Activated CD4-positive, alpha-beta T cell treated with anti-CD3 and anti-CD28 coated beads, Interleukin-2, amount 50 U/mL, for 24 hours (primary cell): ENCODE measurements at places on chromosomes 7 and 10.

DNA sequence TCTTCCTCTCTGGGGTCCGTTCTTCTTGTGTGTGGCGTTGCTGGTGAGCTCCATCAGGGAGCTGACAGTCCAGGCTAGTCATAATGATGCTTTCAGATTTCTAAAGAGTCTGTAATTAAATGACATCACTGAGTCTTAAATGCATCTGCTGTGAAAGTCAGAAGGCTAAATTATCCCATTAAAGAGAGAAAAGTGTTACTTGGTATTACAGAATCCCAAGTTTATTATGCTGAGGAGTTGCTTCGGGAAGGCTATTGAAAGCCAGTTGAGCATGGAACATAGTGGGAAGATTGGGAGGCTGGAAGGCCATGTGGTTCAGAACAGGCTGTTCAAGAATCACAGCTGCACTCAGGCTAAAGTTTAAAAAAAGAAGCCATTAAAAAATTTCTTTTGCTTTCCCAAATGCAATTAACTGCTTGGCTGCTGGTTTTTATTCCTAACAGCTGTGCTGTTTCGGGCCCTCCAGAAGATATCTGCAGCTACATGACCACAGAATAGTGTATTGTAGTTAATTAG, 342.6 kb upstream of the LRGUK start:
- no peak for DNase-seq

DNA sequence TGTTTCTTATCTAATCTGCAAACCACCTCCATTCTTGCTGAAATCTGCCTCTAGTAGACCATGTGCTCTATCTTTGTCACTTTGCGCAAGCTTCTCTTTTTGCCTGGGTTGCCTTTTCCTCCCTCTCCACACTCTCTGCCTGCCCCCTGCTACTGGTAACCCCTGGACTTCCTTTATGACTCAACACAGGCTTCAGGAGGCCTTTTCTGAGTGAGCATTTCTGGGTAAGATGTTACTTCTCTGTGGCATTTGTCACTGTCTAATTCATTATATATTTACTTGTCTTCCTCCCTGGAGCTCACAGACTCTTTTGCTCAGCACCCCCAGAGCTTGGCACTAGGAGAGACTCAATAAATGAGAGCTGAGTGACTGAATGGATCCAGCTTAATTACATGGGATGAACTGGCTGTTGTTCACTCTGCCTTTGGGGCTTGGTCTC, 8.4 kb downstream of the GOLGA7B start:
- DNase-seq: no peak

- peak; percentile 57 for DNase-seq
Measured at GRCh38 chr10:69629897-69630650, at the start of gene FAM241B. FAM241B (plus strand) TSS chr10:69630247; CDS start chr10:69631744, 1,497 bp downstream.

DNA sequence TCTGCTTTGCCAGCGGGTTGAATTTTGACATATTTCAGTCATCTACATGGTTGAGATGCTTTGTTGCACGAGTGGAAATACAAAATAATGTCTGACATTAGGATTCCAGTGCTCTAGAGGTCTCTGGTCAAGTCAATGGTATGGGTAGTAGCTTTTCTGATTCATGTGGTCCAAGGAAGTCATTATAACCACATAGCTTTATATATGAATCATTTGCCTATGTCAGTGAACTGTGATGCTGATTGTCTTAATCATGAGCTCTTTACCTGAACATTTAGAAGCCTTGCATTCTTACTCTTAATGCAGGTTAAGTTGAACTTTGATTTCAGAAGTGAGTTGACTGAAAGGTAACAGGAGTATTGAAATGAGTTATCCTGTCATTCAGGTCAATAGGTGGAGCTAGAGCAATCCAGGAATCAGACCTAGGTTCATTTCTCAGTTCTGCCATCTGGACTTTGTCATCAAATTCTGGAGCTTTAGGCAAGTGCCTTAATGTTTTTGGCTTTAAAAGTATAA, 3.3 kb downstream of the MAPK8 start:
- DNase-seq: no peak

- no peak for DNase-seq
Measured at GRCh38 chr10:412109-412508, 276.9 kb downstream of the ZMYND11 start.

DNA sequence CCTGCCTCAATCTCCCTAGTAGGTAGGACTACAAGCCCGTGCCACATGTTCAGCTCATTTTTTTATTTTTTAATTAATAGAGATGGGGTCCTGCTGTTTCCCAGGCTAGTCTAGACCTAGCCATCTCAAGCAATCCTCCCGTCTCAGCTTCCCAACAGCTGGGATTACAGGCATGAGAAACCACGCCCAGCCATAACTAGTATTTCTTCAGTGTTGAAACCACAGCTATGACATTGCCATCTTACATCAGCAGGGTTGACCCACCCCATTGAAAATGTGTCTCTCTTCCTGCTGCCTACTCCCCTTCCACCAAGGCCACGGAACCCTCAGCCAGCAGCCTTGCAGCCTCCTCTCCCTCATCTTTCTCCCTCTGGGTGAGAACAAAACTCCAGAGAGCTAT, 62.1 kb upstream of the ZNF746 start:
- DNase-seq: no peak

GRCh38 chr7:151687523-151688235, 168.0 kb upstream of the RHEB start:
- DNase-seq: no peak

- no peak for DNase-seq
Measured at GRCh38 chr10:5649746-5650145, 16.6 kb downstream of the ASB13 start.

- no peak for DNase-seq
Measured at GRCh38 chr7:121328508-121329190, at the start of gene WNT16. WNT16 (plus strand) TSS chr7:121329000; CDS start chr7:121329293, 293 bp downstream.
